Stimulated activated CD8-positive, alpha-beta memory T cell treated with anti-CD3 and anti-CD28 coated beads, Interleukin-4, amount 100 ng/mL, for 24 hours (primary cell): ENCODE measurements at places on chromosomes 6 and 20.

DNA sequence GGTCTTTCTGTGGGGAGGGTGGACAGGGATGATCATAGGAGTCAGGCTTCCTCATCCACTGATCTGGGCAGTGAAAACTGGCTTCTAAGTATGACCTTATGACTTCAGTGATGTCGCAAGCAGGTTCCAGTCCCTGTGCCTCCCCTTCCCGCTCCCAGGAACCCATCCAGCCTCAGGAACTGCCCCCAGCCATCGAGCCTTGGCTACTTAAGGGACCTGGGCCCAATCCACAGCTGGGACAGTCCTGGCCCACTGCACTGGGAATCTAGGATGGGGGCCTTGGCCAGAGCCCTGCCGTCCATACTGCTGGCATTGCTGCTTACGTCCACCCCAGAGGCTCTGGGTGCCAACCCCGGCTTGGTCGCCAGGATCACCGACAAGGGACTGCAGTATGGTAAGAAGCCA, at the start of gene LBP:
LBP (plus strand) TSS at position 236 of the 405 bp plus-strand sequence; CDS start at position 271, 35 bp downstream.
- DNase-seq, result no peak

DNA sequence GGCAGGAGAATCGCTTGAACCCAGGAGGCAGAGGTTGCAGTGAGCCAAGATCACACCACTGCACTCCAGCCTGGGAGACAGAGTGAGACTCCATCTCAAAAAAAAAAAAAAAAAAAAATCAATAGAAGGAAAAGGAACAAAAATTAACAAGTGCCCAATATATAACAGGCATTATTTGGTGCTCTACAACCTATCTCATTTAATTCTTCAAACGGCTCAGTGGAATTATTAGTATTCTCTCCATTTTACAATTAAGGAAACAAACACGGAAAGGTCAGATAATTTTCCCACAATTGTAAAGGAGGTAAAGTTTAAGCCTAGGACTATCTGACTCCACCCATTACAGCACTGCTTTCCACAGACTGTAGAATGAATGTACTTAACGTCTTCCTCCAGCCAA, 19.8 kb downstream of the CCNC start:
- no peak for DNase-seq

DNA sequence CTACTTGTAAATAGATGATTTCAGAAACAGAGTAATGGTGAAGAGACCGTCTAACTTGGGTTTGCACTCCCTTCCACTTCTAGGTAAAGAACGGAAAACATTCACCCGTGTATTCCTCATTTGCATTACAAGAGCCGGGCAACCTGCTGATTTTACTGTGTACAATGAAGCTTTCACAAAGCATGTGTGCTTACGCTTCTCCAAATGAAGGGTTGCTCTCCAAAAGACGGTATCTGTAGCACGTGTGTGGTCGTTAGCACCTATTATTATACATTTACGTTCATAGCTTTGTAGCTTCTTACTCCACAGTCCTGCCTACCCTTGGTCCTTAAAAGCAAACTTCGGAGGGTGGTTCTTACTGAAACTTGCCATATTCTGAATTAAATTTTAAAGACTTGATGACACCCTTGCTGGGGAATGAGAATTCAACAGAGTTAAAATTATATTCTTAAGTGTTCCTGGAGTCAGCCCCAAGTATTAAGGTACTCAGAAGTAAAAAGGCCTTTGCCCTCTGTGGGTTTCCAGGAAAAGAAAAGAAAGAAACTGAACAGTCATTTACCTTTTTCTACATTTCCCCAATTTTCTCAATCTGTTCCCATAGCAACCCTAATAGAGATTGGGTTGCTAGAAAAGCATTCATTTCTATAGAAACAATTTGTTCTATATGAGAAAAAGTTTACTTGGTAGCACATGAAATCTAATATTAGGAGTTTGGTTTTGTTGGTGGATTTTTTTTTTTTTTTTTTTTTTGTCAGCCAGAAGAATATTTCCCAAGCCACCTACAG, 61.9 kb upstream of the KCNG1 start:
- no peak for DNase-seq

DNA sequence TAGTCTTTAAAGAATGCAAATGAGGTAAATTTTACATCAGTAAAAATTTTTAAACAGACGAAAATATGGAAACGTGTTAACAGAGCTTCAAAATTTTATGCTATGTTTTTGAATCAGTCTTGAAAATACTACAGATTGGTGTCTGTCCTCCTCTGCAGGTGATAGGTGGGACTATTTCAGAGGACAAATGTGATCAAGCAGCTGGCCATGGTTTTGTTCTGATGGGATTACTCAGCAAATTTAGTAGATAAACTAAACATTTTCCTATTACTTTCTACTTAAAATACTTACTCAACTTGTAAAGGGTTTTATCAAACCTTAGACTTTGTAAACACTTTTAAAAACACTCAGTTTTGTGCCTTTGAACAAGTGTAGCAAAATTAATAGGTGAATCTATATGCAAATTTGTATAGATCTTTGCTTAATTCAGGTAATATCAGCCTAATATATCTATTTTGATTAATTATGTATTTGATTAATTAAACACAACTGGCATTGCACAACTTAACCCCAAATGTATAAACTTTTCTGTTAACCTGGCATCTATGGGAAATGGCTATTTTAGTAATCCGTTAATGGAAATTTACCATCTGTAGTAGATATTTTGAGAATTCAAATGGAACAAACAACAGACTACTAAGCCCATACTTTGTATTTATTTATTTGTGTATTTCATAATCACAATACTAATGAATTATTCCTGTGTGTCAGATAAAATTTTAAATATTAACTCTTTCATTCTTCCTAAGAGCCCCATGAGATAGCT, 22.5 kb downstream of the ADGRB3 start:
- no peak for DNase-seq

- no peak for DNase-seq
Measured at GRCh38 chr6:148854096-148854495, 107.3 kb downstream of the UST start.

DNA sequence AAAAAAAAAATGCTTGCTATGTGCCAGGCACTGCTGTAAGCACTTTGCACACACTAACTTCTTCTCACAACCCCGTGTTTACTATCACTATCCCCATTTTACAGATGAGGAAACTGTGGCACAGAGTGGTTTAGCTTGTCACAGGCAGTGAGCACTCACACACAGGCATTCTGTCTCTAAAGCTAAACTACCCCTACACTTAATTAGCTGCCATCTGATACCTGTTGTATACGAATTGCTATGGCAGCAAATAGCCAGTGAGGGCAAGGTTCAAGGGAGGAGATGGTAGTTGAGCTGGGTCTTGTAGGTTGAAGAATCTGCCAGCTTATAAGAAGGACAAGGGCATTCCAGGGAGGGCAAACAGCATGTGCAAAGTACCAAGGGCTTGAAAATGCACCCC, 5.2 kb downstream of the TNNC2 start:
- no peak for DNase-seq

- DNase-seq, result no peak
Measured at GRCh38 chr6:29230666-29231065, 60.0 kb downstream of the OR2J2 start.

DNA sequence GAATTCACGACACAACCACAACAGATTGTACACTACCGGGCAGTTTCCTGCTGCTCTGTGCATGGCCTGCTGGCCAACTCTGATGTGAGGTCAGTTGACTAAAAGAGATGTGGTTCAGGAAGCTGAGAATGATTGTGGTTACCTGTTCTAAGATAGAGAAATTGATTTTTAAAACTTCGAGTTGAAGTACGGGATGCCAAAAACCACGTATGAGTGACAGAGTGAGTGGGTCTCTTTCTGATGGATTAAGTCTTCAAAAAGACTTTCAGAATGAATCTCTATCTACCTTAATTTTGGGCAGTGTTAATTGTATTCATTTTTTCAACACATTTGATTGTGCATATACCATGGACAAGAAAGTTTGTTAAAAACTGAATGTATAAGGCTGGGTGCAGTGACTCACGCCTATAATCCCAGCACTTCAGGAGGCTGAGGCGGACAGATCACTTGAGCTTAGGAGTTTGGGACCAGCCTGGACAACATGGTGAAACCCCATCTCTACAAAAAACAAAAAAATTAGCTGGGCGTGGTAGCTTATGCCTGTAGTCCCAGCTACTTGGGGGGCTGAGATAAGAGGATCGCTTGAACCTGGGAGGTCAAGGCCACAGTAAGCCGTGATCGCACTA, 121.2 kb downstream of the SGK1 start:
- DNase-seq, result no peak

DNA sequence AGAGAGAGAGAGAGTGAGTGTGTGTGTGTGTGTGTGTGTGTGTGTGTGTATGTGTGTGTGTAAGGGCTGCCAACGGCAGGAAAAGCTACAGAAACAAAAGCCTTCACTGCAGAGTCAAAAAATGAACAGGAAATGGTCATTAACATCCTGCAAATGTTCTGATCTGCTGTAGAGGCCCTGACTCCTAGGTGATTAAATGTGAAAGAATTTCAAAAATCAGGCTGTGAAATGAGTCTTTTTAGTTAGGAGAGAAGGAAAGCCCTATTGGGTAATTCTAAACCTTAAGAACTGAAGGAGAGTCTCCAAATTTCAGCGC, 166.5 kb upstream of the MYLIP start:
- no peak for DNase-seq

- peak; percentile 32 for DNase-seq
Measured at GRCh38 chr6:26045065-26045927, 41.9 kb upstream of the HFE start.

DNA sequence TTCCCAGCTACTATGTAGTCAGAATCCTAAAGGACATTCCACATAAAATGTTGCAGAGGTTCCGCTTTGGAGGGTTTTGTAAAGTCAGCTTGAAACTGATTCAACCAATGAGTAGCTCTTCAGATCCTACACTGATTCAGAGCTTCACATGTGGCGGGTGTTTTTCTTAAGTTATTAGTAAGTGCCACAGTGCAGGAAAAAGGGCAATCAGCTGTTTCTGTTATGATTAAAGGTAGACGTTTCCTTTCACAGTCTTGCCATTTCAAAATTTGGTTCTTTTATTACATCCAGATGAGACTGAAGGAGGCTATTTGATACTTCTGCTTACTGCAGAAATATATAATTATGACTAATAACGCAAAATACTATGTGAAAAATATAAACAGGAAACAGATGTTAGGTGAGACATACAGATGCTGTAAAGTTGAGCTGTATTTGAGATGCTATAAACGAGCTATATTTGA, 443.9 kb downstream of the CDKAL1 start:
- no peak for DNase-seq

GRCh38 chr6:44657206-44657819, 269.8 kb downstream of the CDC5L start:
- no peak for DNase-seq

GRCh38 chr20:32019156-32019510, 8.9 kb downstream of the CCM2L start:
- DNase-seq, result no peak

- DNase-seq, result no peak
Measured at GRCh38 chr6:2432292-2432691, 186.9 kb upstream of the GMDS start.

DNA sequence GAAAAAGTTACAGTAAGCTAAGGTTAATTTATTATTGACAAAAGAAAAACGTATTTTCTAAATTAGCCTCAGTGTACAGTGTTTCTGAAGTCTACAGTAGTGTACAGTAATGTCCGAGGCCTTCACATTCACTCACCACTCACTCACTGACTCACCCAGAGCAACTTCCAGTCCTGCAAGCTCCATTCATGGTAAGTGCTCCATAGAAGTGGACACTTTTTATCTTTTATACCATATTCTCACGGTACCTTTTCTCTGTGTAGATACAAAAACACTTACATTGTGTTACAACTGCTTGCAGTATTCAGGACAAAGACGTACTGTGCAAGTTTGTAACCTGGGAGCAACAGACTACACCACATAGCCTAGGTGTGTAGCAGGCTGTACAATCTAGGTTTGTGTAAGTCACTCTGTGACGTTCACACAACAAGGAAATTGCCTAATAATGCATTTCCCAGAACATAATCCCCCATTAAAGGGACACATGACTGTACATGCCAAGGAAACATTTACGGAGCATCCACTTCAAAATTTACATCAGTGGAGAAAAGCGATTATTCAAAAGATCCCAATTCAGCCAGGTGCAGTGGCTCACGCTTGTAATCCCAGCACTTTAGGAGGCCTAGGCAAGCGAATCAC, 133.4 kb downstream of the BANF2 start:
- no peak for DNase-seq

DNA sequence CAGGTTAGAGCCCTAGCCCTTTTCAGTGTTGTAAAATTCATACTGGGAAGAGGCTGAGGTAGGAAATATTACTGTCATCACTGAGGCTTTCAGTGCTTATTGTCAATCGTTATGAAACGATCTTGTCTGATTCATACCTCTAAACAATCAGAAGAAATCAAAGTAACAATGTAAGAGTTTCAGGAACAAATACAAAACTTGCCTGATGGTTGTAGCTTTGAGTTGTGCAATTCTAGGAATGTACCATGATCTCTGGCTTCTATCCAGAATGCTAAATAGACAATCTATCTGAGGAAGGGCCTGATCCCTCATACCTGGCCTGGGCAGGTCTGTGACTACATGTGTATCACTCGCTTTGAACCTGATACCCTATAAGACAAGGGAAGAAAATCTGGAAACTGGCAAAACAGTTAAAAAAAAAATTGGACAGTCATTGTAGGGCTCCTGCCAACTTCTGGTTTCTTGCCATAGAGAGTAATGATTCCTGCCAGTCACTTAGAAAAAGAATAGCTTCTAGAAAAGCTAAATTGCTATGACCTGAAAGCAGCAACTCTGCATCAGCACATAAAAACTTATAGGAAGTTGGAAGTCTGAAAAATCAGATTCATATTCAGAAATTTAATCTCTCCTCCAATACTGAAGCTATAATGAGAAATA, 234.7 kb downstream of the BTBD9 start:
- no peak for DNase-seq

- DNase-seq, result no peak
Measured at GRCh38 chr6:16055852-16056251, 73.0 kb upstream of the MYLIP start.

DNA sequence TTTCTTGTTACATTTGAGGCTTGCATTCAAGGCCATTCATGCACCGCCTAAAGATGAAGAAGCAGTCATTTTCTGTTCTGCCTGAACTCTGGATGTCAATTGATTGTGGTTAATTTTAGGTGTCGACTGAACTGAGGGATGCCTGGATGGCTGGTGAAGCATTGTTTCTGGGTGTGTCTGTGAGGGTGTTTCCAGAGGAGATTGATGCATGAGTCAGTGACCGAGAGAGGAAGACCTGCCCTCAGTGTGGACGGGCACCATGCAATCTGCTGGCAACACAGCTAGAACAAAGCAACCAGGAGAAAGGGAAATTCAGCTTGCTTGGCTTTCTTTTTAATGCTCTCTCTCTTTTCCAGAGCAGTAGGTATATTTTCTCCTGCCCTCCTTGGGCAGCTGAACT, 164.1 kb upstream of the ECI2 start:
- no peak for DNase-seq

- no peak for DNase-seq
Measured at GRCh38 chr6:36838896-36839748, at the start of gene CPNE5. Gene CPNE5, minus strand, starts transcription at chr6:36839444. Its CDS starts 67 bp downstream, at chr6:36839377.

GRCh38 chr6:162825597-162825996, 97.8 kb downstream of the PACRG start:
- no peak for DNase-seq

- no peak for DNase-seq
Measured at GRCh38 chr6:6665555-6666243, 77.2 kb downstream of the LY86 start.

GRCh38 chr6:144277605-144278227, 7.4 kb upstream of the UTRN start:
- DNase-seq, result no peak

GRCh38 chr20:62269871-62270270, 31.6 kb downstream of the OSBPL2 start:
- no peak for DNase-seq

GRCh38 chr6:110338820-110339470, 19.2 kb downstream of the METTL24 start:
- no peak for DNase-seq

- DNase-seq, result no peak
Measured at GRCh38 chr20:2244993-2245392, 50.8 kb upstream of the TGM3 start.
